ENCODE measurements at places on chromosomes 2 and 18.

DNA sequence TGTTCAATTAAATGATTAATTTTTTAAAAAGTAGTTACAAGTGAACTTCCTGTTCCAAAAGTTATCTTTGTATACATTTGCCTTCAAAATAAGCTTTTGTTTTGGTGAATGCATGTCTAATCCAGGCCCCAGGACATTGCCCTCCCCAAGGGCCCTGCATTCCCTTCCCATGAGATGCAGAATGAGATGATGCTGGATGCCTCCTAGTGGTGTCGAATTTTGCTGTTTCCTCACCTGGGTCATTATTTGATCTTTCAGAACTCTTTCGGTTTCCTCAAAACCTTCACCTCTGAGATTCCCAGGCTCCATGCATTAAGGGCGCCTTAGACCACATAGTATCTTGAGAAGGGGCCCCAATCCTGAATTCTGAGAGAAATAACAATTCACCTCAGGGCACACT is 728.8 kb downstream of the CNTNAP5 start:
- DNase-seq = no peak

- no peak for DNase-seq
These were observed 584 bp downstream of the C2orf72 start for GRCh38 chr2:231037731-231038482.

- no peak for DNase-seq
These were observed 58.3 kb downstream of the HPCAL1 start for GRCh38 chr2:10360850-10361588.

- no peak for DNase-seq
These were observed 131.5 kb downstream of the PPP1R1C start for GRCh38 chr2:182117196-182117595.

DNA sequence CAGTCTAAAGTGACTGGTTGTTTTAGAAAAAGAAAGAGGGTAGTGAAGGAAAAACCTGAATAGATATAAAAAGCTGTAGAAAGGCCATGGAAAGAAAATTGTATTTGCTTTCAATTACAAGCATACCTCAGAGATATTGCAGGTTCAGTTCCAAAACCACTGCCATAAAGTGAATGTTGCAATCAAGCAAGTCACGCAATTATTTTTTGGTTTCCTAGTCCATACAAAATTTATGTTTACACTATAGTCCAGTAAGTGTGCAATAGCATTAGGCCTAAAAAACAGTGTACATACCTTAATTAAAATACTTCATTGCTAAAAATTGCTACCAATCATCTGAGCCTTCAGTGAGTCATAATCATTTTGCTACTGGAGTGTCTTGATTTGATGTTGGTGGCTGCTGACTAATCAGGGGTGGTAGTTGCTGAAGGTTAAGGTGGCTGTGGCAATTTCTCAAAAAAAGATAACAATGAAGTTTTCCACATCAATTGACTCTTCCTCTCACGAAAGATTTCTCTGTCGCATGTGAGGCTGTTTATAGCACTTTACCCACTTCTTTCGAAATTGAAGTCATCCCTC is 2003.8 kb upstream of the PIK3C3 start:
- no peak for DNase-seq

GRCh38 chr18:26429535-26430226 is 118.7 kb downstream of the KCTD1 start:
- DNase-seq = no peak

GRCh38 chr2:186907897-186908296 is 58.9 kb upstream of the ZSWIM2 start:
- DNase-seq = no peak

DNA sequence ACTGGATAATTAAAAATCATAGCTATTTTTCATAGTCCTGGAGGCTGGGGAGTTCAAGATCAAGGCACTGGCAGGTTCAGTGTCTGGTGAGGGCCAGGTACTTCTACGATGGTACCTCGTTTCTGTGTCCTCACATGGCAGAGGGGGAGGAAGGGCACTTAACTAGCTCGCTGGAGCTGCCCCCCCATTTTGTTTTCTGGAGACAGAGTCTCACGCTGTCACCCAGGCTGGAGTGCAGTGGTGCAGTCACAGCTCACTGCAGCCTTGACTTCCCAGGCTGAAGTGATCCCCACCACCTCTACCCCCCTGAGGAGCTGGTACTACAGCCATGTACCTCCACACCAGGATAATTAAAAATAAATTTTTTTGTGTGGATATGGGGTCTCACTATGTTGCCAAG is 40.3 kb downstream of the ASB1 start:
- DNase-seq = no peak

DNA sequence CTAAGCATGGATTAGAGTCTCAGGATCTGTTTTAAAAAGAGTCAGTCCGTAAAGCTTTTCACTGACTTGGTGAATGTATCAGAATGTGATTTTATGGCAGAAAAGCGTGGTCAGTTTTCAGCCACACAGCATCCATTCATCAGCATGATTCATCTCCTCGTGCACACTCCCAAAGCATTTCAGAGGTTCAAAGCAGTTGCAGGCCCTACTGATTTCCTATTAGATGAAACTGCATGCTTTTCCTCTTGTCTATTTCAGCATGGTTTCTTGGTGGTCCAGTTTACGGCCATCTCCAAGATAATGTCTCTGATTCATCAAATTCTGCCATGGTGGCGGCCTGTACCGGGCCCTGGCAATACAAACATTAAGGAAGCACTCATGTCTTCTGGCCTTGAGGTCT is 4.8 kb upstream of the PARD6G start:
- no peak for DNase-seq

DNA sequence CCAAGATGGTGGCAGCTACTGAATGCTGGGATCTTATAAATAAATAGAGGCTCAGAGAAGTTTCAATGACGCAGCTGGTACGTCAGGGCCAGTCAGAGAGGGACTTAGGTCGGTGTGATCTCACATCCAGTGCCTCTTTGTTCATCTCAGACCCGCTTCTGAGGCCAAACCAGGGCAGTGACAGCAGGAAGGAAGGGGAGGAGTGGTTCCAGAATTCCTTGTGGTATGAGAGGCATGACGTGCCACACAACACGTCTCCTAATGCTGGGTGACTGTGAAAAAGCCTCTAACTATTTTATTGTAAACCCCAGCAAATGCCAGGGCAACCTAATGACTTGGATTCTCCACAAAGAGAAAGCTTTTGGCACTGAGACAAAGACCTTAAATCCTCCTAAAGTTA is 423.3 kb downstream of the LPIN1 start:
- no peak for DNase-seq

GRCh38 chr2:163652751-163653150 is 83.1 kb downstream of the FIGN start:
- no peak for DNase-seq

GRCh38 chr2:187207126-187207525 is 240.9 kb downstream of the CALCRL start:
- DNase-seq = no peak

- no peak for DNase-seq
These were observed 71.9 kb downstream of the VWC2L start for GRCh38 chr2:214482728-214483127.

DNA sequence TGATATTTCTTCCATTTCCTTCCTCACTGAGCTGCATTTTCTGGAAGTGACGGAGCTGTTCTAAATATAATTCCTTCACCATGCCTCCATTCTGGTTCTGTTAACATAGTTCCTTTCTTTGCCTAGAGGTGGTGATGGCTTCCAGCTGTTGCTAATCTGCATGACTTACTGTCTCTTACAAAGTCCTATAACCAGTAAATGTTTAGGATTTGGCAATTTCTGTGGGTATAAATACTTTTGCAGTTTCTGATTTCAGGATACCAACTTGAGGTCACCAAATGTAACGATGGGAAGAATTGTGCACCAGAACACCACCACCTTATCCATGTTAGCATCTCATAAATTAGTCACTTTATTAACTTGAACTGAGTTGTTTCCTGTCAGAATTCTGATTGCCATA is 101.7 kb upstream of the FN1 start:
- DNase-seq = no peak

GRCh38 chr18:25853691-25854433 is 236.6 kb downstream of the SS18 start:
- DNase-seq = no peak

- DNase-seq = no peak
These were observed 7.1 kb downstream of the TMEM163 start for GRCh38 chr2:134711692-134712091.

GRCh38 chr2:35989503-35989902 is 366.1 kb upstream of the CRIM1 start:
- no peak for DNase-seq

DNA sequence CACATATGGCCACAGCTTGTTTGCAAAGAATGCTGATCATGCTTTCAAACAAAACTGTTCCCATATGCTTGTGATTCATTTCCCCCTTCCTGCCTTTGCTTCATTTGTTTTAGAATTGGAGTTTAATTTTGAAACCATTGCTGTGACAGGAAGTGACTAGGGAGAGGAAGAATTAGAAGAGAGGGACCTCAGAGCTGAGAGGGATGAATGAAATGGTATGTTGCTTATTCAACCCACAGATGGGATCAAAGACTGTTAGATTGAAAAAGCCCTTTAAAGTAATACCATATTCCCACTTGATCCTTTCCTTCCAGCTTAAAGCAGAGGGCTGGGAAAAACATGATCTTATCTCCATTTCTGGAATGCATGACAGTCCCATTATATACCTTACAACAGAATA is 106.2 kb upstream of the RNF152 start:
- no peak for DNase-seq

GRCh38 chr2:32805104-32806095 is 141.4 kb upstream of the LTBP1 start:
- DNase-seq = no peak

GRCh38 chr2:100185105-100185504 is 42.7 kb upstream of the AFF3 start:
- DNase-seq = no peak

- DNase-seq = no peak
These were observed 108.4 kb upstream of the BZW1 start for GRCh38 chr2:200703127-200703925.

DNA sequence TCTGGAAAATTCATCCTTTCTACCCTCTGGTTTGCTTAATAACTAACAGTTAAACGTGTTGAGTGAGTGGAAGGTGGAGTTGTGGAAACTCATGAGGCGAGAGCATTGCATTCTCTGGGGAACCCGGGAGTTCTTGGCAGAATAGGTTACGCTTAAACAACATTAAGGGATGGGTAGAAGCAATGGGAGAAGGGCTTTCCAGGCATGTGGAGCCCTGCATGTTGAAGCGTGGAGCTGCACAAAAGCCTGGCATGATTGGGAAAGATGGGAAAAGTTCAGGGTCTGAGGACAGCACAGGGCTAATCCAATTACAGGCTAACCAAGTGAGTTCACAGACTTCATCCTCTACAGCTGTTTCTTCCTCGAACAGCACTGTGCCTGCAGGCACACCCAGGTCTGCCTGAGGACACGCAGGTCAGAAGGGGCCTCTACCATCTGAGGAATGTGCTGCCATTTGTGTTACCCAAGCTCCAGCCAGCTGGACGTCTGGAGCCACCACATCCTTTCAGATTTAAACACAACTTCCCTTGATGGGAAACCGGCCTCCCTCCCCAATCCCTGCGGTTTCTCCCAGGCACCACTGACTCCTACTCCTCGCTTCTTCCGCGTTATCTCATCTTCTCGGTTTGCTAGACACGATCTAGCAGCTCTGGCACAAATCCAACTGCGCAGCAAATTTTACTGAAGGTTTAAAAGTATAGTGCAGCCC is 164.2 kb downstream of the ANTXR1 start:
- no peak for DNase-seq
